ENCODE measurements at places on chromosomes 12 and 14. TPM values are rescaled to one million over a fixed set of nuclear protein-coding genes. Genes with fewer than 3 reads are reported as not detected.

- no peak for DNase-seq
Observed at GRCh38 chr14:21039585-21040369, 2.4 kb upstream of the RNASE7 start.

GRCh38 chr12:110180591-110181005, 56.4 kb downstream of the IFT81 start:
- DNase-seq: no peak

- DNase-seq: no peak
Observed at GRCh38 chr14:104274806-104275205, 136.4 kb downstream of the KIF26A start.

The GPR132 gene
- total RNA-seq: 51.2 TPM

The UBC gene
- 1,580 TPM for total RNA-seq

The GLIPR1L1 gene
- total RNA-seq: not detected

Measured in activated CD4-positive, alpha-beta memory T cell treated with anti-CD3 and anti-CD28 coated beads, Interleukin-2, amount 10 ng/mL, durations not matched to agents 7 days and 5 days (primary cell).